ENCODE measurements at places on chromosomes 16 and 17.

- DNase-seq: no peak
Observed at GRCh38 chr16:83147244-83147643, 520.5 kb downstream of the CDH13 start.

GRCh38 chr17:81537856-81538555 lies 9.8 kb downstream of the FSCN2 start:
- DNase-seq: no peak

- no peak for DNase-seq
Observed at GRCh38 chr16:9183682-9184353, 92.4 kb downstream of the HAPSTR1 start.

DNA sequence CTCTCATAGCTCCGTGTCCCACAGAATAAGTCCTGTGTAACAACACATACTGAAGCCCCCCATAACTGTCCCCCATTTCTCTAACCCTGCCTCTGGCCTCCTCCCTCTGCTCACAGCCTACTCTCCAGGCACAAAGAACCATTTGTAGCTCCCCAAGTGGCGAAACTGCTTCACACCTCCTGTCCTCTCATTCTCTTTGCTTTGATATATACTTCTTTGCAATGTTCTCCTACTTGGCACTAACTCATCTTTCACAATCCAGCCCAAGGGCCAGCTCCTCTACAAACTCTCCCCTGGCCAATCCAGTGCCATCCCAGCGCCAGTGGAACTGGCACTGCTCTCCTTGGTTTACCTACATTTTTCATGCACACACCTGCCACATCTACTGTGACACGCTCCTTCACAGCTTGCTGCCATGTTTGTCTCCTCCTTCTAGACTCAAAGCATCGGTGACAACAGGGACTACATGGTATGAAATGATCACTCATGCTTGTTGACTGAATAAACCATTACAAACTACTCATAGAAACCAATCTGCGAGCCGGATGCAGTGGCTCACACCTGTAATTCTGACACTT lies 12.8 kb downstream of the CYTH1 start:
- DNase-seq: no peak

DNA sequence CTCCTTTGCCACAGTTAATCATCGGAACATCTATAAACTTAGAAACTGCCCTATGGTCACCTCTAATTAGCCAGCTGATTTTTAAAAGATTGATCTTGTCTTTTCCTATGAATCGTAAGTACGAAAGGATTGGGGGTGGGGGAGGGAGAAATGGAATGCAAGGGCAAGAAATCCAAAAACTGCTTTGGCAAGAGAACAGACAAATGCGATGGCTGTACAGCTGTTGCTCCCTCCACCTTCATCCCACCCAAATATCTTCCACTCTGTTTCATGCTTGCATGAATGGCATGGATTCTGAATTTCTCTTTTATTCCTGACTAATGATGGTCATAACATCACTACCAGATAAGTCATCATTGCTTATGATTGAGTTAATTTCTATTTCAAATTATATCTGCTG lies 165.7 kb downstream of the STX8 start:
- no peak for DNase-seq

DNA sequence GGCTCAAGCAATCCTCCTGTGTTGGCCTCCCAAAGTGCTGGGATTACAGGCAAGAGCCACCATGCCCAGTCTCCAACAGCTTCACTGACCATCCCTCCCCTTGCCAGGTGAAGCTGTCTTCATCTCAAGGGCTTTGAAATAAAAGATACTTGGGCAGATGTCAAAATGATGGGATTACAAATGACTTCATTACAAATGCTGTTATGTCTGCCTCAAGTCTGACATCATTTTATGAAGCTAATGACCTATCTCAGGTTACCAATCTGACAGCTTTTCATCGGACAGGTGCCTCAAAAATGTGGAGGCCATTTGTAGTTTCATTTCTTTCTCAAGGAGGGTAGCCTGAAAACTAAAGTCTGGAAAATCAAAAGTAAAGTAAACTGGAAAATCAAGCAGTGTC lies 323.7 kb upstream of the TBX2 start:
- DNase-seq: no peak

GRCh38 chr17:30472238-30472890 lies 4.8 kb upstream of the GOSR1 start:
- DNase-seq: no peak

DNA sequence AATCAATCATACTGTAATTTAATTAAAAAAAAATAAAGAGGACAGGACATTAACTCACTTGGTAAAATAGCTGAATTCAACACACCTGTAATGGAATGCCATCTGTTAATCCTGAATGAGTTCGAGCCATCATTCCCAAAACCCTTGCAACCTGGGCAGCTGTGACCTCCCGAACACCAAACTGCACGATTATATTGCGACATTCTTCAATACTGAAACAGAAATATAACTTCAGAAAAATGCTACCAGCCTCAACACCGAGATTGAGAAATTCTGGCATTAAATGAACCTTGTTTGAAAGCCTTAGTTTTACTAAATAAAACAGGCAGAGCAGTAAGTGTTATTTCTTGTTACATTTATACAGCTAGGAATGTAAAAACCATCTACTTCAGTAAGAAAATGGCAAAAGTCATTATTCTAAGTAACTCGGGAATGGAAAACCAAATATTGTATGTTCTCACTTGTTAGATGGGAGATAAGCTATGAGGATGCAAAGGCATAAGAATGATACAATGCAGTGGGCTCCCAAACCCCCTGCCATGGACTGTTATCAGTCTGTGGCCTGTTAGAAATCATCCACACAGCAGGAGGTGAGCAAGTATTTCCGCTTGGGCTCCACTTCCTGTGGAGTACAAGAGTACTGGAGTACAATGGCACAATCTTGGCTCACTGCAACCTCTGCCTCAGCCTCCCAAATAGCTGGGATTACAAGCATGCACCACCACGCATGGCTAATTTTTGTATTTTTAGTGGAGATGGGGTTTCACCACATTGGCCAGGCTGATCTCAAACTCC lies 46.5 kb downstream of the CNOT1 start:
- no peak for DNase-seq

- no peak for DNase-seq
Observed at GRCh38 chr16:51831595-51832367, 680.7 kb upstream of the SALL1 start.

DNA sequence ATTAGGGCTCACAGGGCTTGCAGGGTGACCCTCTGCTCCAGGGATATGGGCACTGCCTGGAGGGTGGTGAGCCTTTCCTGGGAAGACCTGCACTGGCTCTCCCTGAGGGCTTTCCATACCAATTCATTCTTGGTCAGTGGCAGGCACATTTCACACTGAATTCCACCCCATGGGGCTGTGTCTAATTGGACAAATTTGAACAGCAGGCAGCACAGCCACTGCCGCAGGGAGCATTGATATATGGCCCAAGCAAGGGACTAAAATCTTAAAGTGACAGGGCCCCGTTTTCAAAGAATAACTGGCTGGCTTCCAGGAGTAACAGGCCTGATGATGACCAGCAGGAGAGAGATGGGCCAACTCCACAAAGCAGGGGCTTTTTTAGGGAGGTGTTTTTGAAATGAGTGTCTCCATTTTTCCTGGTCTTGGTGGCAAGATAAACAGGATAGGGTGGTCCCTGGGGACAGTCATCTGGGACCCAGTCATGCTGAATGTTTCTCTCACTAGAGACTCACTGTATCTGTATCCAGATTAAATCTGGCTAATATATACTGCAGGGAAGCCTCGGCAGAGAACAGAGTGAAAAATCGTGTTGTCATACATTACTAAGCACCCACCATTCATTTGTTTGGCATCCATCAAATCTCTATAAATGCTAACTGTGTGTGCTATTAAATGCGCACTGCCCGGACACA lies 74.1 kb upstream of the TBX2 start:
- no peak for DNase-seq

DNA sequence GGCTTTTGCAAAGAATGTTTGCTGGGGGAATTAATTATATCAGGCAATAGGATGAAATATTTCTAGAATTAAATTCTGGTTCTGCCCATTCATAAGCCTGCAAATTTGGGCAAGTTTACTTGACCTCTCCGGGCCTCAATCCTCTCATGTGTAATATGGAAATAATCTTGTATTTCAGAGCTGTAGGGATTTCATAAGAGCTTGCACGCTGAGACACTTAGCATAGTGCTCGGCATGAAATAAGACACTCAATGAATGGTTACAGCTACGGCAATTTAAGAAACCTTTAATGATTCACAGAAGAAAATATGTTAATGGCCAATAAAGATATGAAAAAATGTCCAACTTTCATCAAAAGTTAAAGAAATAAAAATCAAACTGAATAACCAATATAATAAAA lies 40.6 kb upstream of the PITPNM3 start:
- no peak for DNase-seq

GRCh38 chr17:4872786-4873185 lies 26.6 kb upstream of the C17orf107 start:
- no peak for DNase-seq

DNA sequence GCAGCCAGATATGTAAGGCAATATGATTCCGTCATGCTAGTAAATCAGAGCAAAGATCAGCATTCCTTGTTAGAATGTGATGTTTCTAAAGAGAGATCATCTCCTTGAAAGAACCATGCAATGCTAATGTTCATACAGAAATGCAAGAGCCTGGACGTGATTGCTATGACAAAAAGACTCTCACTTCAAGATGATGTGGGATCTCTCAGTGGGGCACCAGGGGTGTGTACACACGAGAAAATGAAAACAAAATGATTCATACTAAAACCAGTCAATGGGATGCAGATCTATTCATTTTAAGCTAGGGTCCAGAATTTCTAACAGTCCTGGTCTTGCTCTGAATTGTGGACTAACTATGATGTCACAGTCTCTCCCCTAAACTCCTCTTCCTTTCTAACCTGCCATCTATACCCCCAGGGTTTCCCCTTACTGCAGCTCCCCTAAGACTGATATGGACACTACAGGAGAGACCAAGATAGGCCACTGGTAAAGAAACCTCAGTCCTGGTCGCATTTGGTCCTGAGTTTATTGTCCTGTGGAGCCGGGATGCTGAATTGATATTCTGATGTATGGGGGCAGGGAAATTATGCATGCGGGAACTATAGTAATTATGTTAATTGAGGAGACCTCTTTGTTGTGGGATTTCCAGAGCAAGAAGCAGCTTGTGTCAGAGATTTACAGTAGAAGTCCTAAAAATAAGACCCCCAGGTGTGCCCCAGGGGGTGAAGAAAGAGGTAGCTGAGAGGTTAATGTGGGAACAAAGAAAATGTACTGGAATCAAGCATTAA lies 179.0 kb downstream of the PMP22 start:
- DNase-seq: no peak

DNA sequence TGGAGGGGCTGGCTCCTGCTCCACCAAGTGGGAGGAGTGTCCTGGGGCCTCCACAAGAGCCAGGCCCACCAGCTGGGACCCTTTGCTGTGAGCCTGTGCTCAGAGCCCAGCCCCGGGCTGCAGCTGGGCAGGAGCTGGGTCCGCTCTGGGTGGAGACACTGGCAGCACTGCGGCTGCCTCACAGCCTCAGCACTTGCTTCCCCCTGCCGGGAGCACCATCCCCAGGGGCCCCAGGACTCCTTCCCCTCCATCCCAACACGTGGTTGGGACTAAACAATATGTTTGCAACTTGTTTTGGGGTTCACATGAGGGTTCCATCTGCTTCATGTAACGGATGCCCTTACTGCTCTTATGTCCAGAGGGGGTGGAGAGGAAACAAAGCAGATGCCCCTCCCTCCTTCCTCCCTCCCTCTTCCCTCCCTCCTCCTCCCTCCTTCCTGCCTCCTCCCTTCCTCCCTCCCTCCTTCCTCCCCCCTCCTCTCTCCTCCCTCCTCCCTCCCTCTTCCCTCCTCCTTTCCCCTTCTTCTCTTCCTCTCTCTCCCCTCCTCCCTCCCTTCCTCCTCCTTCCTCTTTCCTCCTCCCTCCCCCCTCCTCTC lies 16.3 kb upstream of the CBFA2T3 start:
- DNase-seq: no peak

DNA sequence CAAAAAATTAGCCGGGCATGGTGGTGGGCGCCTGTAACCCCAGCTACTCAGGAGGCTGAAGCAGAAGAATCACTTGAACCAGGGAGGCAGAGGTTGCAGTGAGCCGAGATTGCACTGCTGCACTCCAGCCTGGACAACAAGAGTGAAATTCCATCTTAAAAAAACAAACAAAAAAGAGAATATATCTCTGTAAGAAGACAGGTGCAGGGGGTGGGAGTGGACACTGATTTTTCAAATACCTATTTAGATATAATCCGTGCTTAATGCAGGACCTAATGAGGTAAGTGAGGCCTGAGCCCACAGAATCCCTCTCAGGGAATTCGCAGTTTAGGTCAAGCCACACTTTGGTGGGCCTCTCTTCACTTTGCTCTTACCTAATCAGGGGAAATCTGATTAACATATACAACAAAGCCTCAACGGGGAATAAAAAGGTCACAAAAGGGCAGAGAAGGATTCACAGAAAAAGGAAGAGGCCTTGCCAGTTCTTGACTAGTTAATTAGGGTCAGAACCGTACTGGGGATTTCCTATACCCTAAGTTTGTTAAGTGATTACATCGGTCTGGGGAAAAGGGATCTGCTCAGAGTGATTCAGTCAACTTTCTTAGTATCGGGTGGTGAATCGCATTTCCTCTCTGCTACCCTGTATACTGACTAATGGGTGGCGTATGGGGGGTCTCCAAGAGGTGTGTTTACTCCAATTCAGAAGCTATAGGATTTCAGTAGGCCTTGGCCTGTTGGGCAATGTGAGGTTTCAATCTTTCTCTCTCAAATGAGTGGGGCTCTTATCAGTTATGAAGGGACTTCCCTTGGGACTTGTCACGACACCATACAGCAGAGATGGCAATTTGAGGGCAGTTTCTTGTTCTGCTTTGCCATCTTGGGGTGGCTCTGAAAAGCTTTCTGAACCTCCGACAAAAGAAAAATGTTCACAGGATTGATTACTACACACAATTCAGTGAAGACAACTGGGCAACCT lies 1.9 kb upstream of the NFAT5 start:
- no peak for DNase-seq

DNA sequence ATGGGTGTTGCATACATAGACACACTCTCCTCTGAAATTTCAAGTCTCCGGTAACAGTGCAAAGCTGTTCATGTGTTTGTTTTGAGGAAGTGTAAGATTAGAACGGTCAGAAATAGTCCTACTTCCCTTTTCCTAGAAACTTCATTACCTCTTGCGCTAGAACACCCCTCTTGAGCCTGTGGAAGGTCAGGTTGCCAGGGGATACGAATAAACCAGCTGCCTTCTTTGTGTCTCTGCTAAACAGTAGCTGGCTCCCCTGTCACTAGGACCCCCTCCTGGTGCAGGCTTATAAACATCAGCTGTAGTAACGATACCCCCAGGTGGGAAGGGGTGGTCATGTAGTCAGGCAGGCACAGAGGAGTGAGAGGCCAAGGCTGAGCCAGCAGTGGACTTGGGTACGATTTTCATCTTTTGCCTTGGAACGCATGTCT lies 113.4 kb upstream of the RCVRN start:
- no peak for DNase-seq

GRCh38 chr16:22189473-22190080 lies 16.5 kb upstream of the EEF2K start:
- DNase-seq: no peak

DNA sequence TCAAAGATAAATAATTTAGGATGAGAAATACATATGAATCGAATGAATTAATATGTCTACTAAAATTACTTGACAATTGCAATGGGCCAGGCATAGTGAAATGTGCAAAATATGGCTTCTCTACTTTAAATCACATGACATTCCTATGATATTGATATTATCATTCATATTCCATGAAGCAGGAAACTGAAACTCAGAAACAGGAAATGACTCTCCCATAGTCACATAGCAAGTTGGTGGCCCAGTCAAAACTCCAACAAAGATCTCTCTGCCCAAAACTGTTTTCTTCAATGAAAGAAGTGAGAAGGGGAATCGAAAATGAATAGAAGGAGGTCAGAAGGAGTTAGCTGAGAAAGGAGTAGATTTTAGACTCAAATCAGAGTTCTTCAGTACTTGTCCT lies 272.2 kb downstream of the CDH8 start:
- DNase-seq: no peak
